ENCODE measurements at places on chromosomes 1 and 21.

- no peak for DNase-seq
Observed at GRCh38 chr1:40630488-40631223, 34.8 kb downstream of the RIMS3 start.

DNA sequence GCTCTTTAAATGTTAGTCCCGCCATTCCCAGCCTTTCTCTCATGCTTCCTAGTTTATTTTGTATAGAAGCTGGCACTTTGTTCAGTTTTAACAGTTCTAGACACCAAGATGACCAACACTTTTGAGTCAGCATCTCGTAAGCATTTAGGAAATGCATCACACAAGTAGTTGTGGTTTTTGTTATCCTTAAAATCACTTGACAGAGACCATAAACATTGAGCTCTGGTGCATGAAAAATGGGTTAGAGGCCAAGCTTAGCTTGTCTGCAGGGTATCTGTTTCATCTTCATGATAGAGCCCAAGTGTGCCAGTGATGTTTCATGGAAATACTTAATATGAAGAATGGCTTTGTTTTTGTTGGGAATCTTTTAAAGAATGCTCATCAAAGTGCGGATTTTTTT, 159.7 kb downstream of the DISP1 start:
- DNase-seq: no peak

DNA sequence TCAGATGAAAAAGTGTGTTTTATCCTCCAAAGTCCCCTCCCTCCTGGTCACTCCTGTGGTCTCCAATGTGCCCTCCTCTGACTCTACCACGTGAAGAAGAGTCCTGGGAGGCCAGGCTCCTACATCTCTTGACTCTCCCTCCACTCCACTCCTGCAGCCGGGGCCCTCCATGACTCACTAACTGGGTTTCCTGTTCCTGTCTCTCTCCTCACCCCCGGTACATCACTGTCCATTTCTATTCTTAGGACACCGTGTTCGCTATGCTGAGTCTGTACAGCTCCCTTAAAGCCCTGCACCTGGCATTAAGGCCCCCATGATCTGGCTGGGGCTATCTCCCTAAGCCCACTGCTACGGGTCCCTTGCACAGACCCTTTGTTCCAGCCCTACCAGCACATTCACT, 93.4 kb downstream of the BCAR3 start:
- no peak for DNase-seq

- DNase-seq: no peak
Observed at GRCh38 chr21:14096172-14096571, 114.6 kb downstream of the LIPI start.

- no peak for DNase-seq
Observed at GRCh38 chr21:45050797-45051489, 23.4 kb upstream of the ADARB1 start.

- DNase-seq: no peak
Observed at GRCh38 chr1:87179851-87180519, 148.7 kb upstream of the LMO4 start.
